ENCODE measurements at places on chromosomes 2 and 18. TPM values are rescaled to one million over a fixed set of nuclear protein-coding genes. Genes with fewer than 3 reads are reported as not detected.

Gene AMER3
- not detected for total RNA-seq

Gene LHCGR
- total RNA-seq: not detected

Gene RND3
- total RNA-seq: 413 TPM

Gene MERTK
- 0.29 TPM for total RNA-seq

Gene MC4R
- total RNA-seq: not detected

Gene ADCYAP1
- total RNA-seq: not detected

Gene PDCD1
- not detected for total RNA-seq

Gene UGT1A10
- total RNA-seq: not detected

Gene GPAT2
- total RNA-seq: 16.2 TPM

Gene MAP2
- total RNA-seq: 12.8 TPM

Gene NPAS2
- total RNA-seq: 9.0 TPM

Gene HOXD4
- not detected for total RNA-seq

Gene POTEJ
- not detected for total RNA-seq

Gene ERBB4
- 0.17 TPM for total RNA-seq

Gene ERMN
- total RNA-seq: not detected

Gene REG3G
- total RNA-seq: not detected

Gene ABCG5
- not detected for total RNA-seq

Gene CD8B
- not detected for total RNA-seq

Gene LIMS4
- 3.6 TPM for total RNA-seq

Gene AUP1
- 90.3 TPM for total RNA-seq

Gene TXNDC9
- 48.0 TPM for total RNA-seq

Gene CHRND
- total RNA-seq: not detected

Gene SNRNP27
- total RNA-seq: 35.1 TPM

Gene MTX2
- 20.8 TPM for total RNA-seq

Gene CFAP53
- total RNA-seq: 0.83 TPM

Gene TGFA
- total RNA-seq: 0.73 TPM

Gene CNTNAP5
- not detected for total RNA-seq

Gene ICOS
- not detected for total RNA-seq

Gene IL1RN
- total RNA-seq: 0.17 TPM

Gene DLX2
- total RNA-seq: 0.17 TPM

Gene GPBAR1
- not detected for total RNA-seq

Gene ZSWIM2
- total RNA-seq: not detected

Gene EVX2
- not detected for total RNA-seq

Gene SERPINB3
- not detected for total RNA-seq

Gene GRHL1
- total RNA-seq: 0.58 TPM

Gene DYSF
- total RNA-seq: 0.15 TPM

Gene LBX2
- total RNA-seq: 6.3 TPM

Gene FRZB
- total RNA-seq: 0.44 TPM

Gene RAB6C
- not detected for total RNA-seq

Gene WNT6
- not detected for total RNA-seq

Gene CAPN14
- 0.33 TPM for total RNA-seq

Gene METAP1D
- 6.8 TPM for total RNA-seq

Gene POTEC
- not detected for total RNA-seq

Gene SLC19A3
- total RNA-seq: 0.29 TPM

Gene CHRNG
- total RNA-seq: not detected

Gene CFAP65
- not detected for total RNA-seq

Gene IMPA2
- 24.0 TPM for total RNA-seq

Gene PARD6G
- 5.8 TPM for total RNA-seq

Gene KANSL1L
- 27.3 TPM for total RNA-seq

Gene C2orf66
- 0.17 TPM for total RNA-seq

Gene TNS1
- total RNA-seq: 114 TPM

Gene DLX1
- total RNA-seq: 0.15 TPM

Gene IL1F10
- not detected for total RNA-seq
